ENCODE measurements at places on chromosomes 13 and 19.

- no peak for DNase-seq
These were observed 36.9 kb downstream of the ELL start for GRCh38 chr19:18484992-18485391.

DNA sequence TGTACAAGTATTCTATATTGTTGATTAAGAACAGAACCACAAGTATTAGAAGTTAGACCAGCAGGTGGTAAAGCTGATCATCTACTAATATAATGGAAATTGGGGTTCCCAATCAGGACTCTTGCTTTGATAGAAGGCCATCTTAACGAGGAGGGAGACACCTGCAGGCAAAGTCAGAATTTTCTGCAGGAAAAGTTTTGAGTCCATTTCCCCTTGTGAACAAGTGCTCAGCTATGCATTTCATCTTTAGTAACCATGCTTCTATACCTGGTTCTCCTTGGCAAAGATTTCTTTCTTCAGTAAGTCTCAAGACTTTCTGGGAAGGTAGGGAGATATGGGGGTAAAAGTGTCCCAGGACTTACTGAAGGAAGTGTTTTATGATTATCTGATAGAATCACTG, 36.1 kb upstream of the USPL1 start:
- DNase-seq, result no peak

DNA sequence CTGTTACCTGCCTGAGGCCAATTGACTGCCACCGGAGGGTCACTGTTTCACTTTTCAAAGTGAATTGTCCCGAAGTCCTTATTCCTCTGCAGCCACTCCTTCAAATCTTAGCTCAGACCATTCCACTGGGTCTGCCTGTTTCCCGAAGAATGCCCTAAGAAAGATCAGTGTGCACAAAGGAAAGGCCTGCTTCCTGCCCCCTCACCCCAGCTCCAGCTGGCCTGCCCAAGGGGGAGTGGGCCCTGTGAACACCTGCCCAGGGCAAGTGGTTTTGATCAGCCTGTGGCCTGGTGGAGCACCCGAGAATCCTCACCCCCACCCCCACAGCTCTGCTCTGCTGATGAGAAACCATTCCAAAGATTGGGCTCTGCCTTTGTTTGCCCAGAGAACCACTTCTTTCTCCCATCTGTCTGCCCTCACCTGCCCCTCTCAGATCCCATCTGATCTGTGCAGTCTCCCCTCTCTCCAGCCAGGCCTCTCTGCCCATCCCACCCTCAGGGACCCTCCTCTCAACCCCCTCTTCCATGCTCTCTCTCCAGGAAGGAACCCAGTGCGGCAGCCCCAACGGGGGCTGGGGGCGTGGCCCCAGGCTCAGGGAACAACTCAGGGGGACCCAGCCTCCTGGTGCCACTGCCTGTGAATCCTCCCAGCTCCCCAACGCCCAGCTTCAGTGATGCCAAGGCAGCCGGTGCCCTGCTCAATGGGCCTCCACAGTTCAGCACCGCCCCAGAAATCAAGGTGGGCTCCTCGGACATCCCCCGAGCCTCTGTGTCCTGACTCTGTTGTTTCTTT, 10.3 kb downstream of the LENG1 start:
- no peak for DNase-seq

DNA sequence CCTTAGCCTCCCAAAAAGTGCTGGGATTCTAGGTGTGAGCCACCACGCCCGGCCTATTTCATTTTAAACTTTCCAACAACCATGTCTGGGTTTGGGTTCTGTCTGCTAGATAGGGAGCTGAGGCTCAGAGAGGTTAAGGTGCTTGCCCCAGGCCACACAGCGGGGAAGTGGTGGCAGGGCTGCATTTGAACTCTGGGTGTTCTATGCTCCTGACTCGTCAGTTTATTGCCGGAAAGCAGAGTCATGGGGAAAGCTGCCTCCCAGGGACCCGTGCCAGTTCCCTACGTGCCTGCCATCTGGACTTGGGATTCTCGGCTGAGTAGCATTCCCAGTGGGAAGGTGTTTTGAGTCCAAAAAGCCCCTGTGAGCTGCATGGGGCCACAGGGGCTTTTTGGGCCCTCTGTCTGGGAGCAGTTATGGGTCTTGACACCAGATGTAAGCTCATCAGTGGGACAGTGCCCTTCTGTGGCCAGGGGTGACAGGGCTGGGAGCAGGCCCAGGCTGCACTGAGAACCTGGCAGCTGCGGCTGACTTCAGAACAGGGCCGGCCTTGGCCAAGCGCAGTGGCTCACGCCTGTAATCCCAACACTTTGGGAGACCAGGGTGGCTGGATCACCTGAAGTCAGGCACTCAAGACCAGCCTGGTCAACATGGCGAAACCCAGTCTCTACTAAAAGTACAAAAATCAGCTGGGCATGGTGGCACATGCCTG, 10.9 kb downstream of the RFX1 start:
- DNase-seq, result no peak

DNA sequence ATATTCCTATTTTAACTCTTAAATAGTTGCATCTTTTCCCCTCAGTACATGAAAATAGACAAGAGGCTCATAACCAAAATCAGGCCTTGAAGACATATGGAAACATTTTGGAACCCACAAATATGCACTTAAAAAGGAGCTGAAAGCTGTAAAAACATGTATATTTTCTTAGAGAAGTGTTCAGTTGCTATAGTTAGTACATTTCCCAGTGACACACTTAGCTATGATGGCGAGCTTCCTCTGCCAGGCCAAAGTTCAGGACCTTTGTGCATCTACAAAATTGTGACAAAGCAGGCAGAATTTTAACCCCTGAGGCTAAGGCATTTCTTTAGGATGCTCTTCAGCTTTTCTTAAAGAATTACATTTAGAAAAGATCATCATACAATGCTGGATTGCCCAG, 54.5 kb downstream of the RCBTB2 start:
- no peak for DNase-seq

GRCh38 chr19:30812099-30812678, 440.0 kb downstream of the ZNF536 start:
- DNase-seq, result no peak

GRCh38 chr13:51689663-51689996, 105.4 kb downstream of the WDFY2 start:
- DNase-seq, result no peak

- DNase-seq, result no peak
These were observed 13.5 kb downstream of the ZSCAN5A start for GRCh38 chr19:56301155-56301554.

Measured in right kidney (tissue), 9 donors.